ENCODE measurements at places on chromosomes 7 and 10.

DNA sequence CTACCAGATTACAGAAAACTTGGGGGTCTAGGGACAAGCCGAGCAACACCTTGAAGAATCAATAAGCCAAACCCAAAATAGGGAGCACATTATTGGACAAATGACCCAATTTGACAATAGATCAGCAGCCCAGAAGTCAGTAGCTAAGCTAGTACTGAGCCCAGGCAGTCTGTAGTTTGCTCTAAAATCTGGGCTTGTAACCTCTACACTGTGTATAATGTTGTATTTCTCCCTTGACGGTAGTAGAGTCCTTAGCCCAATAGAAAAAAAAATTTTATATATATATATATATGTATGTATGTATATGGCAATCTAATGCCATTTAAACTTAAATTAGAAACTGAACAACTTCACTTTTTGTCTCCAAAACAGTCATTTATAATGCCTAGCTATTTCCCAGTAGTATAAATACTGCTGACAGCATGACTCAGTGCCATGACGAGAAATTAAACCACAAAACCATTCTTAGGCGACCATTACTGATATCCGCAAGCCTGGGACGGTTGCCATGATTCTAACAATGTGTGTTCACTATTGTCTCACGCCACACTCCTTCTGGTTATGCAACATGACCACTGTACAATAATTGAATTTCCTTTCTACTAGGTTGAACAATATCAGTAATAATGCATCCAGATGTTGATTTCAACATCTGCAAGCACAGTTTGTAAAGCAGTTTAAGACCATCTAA, 110.5 kb downstream of the IPMK start:
- DNase-seq = no peak

- no peak for DNase-seq
Observed at GRCh38 chr10:421170-421569, 268.3 kb downstream of the DIP2C start.

DNA sequence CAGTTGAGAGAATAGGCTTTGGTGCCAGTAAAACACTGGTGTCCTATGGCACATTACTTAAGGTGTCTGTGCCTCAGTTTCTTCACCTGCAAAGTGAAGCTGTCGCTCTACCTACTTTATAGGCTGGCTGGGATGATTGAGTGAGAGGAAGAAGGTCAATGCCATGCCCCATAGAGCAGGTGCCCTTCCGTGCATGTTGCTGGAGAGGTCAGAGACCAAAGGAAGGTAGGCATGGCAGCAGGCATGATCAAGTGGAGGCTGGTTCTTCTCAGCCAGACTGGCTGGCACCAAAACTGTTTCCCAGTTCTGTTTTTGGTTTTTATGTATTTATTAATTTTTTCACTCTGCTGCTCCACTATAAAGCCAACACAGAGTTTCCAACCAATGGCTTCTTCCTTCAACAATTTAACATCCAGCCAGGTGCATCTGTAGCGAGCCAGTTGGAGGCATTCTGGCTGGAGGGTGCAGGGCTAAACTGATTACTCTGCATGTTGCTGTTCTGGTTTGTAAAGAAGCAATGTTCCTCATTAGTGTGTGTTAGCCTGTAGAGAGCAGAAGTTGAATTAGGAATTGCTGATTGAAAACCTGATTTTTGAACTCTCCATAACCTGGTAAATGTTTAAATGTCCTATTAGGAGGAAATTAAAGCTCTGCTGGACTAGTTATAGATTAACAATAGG, 144.3 kb upstream of the TNS3 start:
- no peak for DNase-seq

DNA sequence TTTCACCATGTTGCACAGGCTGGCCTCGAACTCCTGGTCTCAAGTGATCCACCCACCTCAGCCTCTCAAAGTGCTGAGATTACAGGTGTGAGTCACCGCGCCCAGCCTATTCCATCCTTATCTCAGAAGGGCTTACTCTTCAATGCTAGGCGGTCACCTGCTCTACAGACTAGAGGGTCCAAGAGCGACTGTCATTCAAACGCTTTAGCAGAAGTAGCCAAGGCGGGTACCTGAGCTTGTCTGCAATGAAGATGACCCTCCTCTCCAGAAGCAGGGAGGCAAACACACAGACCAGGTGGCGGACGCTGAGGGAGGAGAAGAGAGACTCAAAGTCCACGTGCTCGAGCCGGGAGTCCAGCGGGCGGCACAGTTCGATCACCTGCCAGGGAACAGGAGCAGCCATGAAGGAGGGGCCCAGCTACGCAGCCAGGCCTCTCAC, 65.1 kb upstream of the MKRN1 start:
- no peak for DNase-seq

DNA sequence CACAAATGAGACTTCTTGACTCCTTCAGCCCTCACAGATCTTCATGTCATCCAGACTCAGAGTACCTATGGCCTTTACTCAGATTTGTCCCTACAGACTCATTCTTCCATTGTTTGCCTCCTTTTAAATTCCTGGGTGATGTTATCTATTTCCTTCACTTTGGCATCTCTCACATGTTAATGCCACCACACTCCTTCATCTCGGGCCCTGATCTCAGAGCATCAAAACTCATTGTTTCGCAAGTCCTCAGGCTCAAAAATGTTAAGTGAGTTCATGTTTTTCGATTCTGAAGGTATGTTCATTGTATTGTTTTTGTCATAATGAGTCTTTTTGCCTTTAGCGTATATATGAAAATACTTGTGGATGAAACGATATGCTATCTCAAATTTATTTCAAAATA, 62.3 kb upstream of the AHR start:
- DNase-seq = no peak

DNA sequence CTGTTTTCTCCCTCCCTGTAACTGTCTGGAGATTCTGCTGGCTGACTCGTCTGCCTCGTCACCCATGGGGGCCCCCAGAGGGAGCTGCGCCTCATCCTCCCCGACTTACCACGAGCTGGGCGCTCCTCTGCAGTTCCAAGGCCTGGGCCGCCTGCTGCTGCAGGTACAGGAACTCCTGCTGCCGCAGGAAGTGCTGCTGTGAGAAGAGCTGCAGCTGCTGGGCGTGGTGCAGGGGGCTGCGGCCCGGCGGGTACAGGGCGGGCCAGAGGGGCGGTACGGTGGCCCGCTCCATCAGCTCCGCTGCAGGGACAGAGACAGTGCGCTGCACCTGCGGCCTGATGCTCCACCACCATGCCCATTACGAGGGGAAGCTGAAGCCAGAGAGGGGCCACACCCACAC, 47.7 kb downstream of the TNRC18 start:
- DNase-seq = no peak

GRCh38 chr10:63718006-63718405, 196.8 kb downstream of the REEP3 start:
- no peak for DNase-seq

GRCh38 chr10:72761498-72761897, 69.6 kb downstream of the MCU start:
- no peak for DNase-seq

DNA sequence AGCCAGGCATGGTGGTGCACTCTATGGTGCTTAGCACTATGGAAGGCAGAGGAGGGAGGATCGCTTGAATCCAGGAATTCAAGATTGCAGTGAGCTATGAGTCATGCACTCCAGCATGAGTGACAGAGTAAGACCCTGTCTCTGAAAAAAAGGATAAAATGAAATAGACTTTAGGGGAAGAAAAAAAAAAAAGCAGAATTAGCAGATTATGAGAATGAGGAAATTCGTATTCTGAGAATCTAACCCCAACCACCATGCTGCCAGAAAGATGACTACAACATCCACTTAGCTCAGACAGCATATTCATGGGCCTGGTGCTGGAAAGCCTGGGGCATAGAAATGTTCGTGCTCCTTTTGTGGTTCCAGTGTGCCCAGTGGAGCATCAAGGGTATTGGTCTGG, 63.3 kb downstream of the TMEM26 start:
- no peak for DNase-seq

- DNase-seq = no peak
Observed at GRCh38 chr10:33132626-33133025, 174.6 kb upstream of the ITGB1 start.

- DNase-seq = no peak
Observed at GRCh38 chr10:83603708-83604107, 535.6 kb upstream of the GHITM start.

GRCh38 chr7:21618706-21619105, 75.9 kb downstream of the DNAH11 start:
- no peak for DNase-seq

Data from testis (tissue), 5 donors.